ENCODE measurements at places on chromosomes 12 and 14.

DNA sequence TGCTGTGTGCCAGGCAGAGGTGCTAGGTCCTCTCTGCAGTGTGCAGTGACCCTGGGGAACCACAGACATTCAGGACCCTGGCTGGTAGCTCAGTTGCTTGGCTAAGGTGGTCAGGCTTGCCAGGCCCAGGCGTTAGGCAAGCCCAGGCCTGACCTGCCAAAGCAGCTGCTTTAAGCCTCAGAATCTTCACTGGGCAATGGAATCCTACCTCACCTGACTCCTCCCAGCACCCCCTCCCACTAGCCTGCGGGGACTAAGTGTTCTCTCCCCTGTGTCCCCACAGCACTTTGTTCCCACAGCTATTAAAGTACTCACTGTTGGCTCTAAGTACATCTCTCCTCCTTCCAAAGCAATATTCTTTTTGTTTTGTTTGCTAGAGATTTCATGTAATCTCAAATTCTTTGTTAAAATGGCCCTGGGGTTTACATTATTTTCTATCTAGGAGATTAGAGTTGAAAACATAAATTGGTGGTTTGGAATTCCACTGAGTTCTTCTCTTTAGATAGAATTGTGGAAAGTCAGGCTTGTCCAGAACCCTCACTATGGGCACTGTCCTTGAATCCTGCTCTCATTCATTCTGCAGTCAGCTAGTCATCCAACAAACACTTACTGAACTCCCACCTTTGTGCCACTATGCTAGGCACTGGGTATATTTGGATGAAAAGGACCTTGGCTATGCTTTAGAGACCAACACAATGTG lies 44.4 kb downstream of the DGLUCY start:
- peaks cover 2% of the 10 kb centered on the region for H3K27me3 ChIP-seq
- peaks cover 4% of the 10 kb centered on the region for H3K4me1 ChIP-seq
- no peak overlapping the region for H3K4me3 ChIP-seq
- H3K27ac ChIP-seq: no peak overlapping the region

DNA sequence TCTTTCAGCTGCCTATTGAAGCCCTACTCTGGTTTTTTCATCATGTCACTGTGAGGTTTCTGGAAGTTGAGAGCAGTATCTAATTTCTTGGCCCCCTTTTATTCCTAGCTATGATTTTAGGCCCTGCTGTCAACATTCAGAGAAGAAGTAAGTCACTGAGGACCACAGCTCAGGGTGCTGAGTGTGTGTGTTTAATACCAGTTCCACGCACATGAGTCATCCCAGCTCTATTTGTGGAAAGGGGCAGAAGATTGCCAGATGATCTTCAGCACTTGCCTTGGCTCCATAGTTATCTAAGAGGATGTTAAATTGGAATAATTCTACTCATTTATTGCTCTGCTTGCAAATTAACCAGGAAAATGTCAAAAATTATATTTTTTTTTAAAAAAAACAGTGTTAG lies 65.5 kb upstream of the SLC38A4 start:
- no peaks in the 10 kb centered on the region for H3K4me1 ChIP-seq
- H3K36me3 ChIP-seq: no peaks in the 10 kb centered on the region
- DNase-seq: no peak
- no peak overlapping the region for H3K27ac ChIP-seq

DNA sequence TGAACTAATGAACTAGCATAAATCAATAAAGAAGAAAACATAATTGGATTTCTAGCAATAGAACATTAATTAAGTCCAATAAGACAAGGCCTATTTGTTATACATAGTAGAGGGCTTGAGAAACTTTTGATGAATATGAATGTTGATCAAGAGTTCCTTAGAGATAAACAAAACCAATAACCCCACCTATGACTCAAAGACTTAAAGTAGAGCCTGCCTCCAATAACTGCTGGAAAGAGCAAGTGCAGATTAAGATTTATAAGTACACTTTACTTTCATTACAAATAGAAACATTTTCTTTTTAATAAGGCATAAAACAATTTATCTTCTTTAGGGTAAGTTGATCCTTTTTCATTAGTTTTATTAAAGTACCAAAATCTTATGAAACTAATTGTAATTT lies 185.7 kb downstream of the SRGAP1 start:
- no peak for DNase-seq
- no peak overlapping the region for H3K27ac ChIP-seq
- H3K4me3 ChIP-seq: no peak overlapping the region
- H3K4me1 ChIP-seq: peaks cover 6% of the 10 kb centered on the region

DNA sequence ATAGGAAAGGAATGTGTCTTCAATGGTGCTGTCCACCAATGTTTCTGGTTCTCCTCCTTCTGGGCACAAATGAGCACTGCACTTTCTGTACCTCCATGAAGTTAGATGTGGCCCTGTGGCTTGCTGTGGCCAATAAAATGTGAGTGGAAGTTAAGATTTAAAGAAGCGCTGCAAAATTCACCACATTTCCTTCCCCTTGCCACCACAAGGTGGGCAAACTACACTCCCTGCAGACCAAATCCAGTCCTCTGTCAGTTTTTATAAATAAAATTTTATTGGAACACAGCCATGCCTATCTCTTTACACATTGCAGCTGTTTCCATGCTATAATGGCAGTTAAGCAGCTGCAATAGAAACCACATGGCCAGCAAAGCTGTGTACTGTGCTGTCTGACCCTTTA lies 141.4 kb upstream of the TMPO start:
- no peak overlapping the region for H3K27ac ChIP-seq
- DNase-seq: no peak
- H3K36me3 ChIP-seq: no peaks in the 10 kb centered on the region
- H3K4me1 ChIP-seq: peaks cover 22% of the 10 kb centered on the region
- no peaks in the 10 kb centered on the region for H3K27me3 ChIP-seq

GRCh38 chr12:15636060-15636890 lies 152.9 kb downstream of the EPS8 start:
- no peak overlapping the region for H3K27ac ChIP-seq
- peaks cover 3% of the 10 kb centered on the region for H3K27me3 ChIP-seq
- no peak for DNase-seq
- peaks cover 1% of the 10 kb centered on the region for H3K4me1 ChIP-seq
- H3K4me3 ChIP-seq: no peak overlapping the region

DNA sequence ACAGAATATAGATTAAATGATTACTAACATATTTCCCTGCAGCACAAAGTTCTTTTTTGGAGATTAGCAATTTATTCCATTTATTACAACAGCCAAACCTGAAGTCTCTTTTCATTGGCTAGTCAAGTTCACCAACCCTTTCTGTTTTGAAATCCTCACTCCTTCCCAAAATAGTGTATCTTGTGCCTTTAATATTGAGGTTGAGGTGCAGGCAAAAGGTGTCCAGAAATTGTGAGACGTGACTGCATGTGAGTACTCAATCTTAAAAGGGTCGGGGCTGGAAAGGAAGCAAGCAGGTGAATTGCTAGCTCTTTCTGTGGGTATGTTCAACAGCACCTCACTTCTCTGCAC lies 11.1 kb upstream of the FOXN3 start:
- H3K4me1 ChIP-seq: peaks cover 20% of the 10 kb centered on the region
- DNase-seq: no peak
- H3K36me3 ChIP-seq: no peaks in the 10 kb centered on the region
- H3K27ac ChIP-seq: no peak overlapping the region
- no peak overlapping the region for H3K4me3 ChIP-seq
- H3K27me3 ChIP-seq: peaks cover 1% of the 10 kb centered on the region

DNA sequence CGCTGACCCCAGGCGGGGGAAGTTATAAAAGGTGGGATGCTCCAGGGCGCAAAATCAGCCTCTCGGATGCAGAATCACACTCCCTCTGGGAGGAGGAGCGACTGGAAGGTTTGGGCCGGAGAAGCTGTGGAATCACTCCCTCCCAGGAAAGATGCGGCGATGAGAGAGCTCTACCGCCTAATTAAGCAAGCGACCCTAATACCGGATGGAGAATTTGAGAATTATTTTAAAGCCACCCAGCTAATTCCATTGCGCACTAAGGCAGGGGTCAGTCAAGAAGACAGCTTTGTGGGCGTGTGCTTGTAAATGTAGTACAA lies 1.9 kb downstream of the COL2A1 start:
- no peak overlapping the region for H3K27ac ChIP-seq
- peak overlapping the region; percentile 59 for H3K4me3 ChIP-seq
- peaks cover 23% of the 10 kb centered on the region for H3K4me1 ChIP-seq
- H3K27me3 ChIP-seq: peaks cover 45% of the 10 kb centered on the region
- H3K36me3 ChIP-seq: no peaks in the 10 kb centered on the region

- no peak overlapping the region for H3K27ac ChIP-seq
- no peaks in the 10 kb centered on the region for H3K36me3 ChIP-seq
- no peaks in the 10 kb centered on the region for H3K27me3 ChIP-seq
- no peaks in the 10 kb centered on the region for H3K4me1 ChIP-seq
- no peak for DNase-seq
These were observed 66.4 kb upstream of the TMEM263 start for GRCh38 chr12:106889326-106889725.

DNA sequence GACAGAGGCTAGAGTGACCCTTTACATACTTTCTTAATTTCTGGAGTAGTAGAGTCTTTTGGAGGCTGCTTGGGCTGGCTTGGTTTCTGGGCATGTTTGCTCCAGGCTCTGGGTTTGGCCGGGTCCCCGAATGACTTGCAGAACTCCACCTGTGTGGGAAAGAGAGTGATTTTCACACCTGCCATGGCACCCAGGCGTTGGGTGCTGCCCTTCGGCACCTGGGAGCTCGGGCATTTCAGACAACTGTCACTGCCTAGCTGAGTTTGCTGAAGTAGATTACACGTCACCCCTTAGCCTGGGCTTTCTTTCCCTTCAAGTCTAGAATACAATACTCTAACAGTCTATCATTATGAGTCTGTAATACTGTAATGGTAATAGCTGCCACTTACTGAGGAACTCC lies 6.1 kb downstream of the RBM19 start:
- no peaks in the 10 kb centered on the region for H3K27me3 ChIP-seq
- H3K4me3 ChIP-seq: no peak overlapping the region
- H3K36me3 ChIP-seq: peaks cover 15% of the 10 kb centered on the region
- DNase-seq: no peak

- no peak for DNase-seq
- no peaks in the 10 kb centered on the region for H3K36me3 ChIP-seq
- no peak overlapping the region for H3K4me3 ChIP-seq
- H3K27me3 ChIP-seq: peaks cover 2% of the 10 kb centered on the region
- H3K4me1 ChIP-seq: no peaks in the 10 kb centered on the region
These were observed 37.9 kb downstream of the TDG start for GRCh38 chr12:104003596-104003995.
